ENCODE measurements at places on chromosomes 12 and 14. TPM values are rescaled to one million over a fixed set of nuclear protein-coding genes. Genes with fewer than 3 reads are reported as not detected.

The AKAP6 gene
- 10.9 TPM for total RNA-seq

The DNAJC22 gene
- 4.6 TPM for total RNA-seq

The BEGAIN gene
- total RNA-seq, result under 0.01 TPM

The FIGNL2 gene
- 0.17 TPM for total RNA-seq

The CMTM5 gene
- 0.77 TPM for total RNA-seq

The ATXN2 gene
- total RNA-seq, result 21.1 TPM

The ZNF891 gene
- 1.2 TPM for total RNA-seq

The NFATC4 gene
- total RNA-seq, result 59.9 TPM

The CDC42BPB gene
- total RNA-seq, result 98.3 TPM

The SERPINA1 gene
- under 0.01 TPM for total RNA-seq

The SYNE3 gene
- total RNA-seq, result 15.9 TPM

The TSPAN8 gene
- total RNA-seq, result under 0.01 TPM

The C1QL4 gene
- 0.17 TPM for total RNA-seq

The LRRC10 gene
- total RNA-seq, result not detected

The STX2 gene
- total RNA-seq, result 35.2 TPM

The SERPINA9 gene
- total RNA-seq, result not detected

The CMA1 gene
- not detected for total RNA-seq

The TMEM119 gene
- 358 TPM for total RNA-seq

The YLPM1 gene
- total RNA-seq, result 31.9 TPM

The MYH6 gene
- total RNA-seq, result not detected

The ALX1 gene
- not detected for total RNA-seq

The MYL2 gene
- not detected for total RNA-seq

The NFYB gene
- total RNA-seq, result 48.0 TPM

The NGB gene
- total RNA-seq, result not detected

The CPNE6 gene
- not detected for total RNA-seq

The C2CD5 gene
- total RNA-seq, result 37.7 TPM

The RPL41 gene
- 4,175 TPM for total RNA-seq

The TMEM229B gene
- total RNA-seq, result 0.77 TPM

The PPP1R36 gene
- total RNA-seq, result 1.3 TPM

The ZC2HC1C gene
- 1.5 TPM for total RNA-seq

The CHGA gene
- not detected for total RNA-seq

The SLCO1A2 gene
- total RNA-seq, result not detected

The ASPG gene
- not detected for total RNA-seq

The KIF26A gene
- total RNA-seq, result 2.0 TPM

The KRT85 gene
- not detected for total RNA-seq

The RNF10 gene
- 174 TPM for total RNA-seq

The GSC gene
- total RNA-seq, result 0.51 TPM

All from fibroblast of lung (primary cell).